Stimulated activated naive CD8-positive, alpha-beta T cell treated with anti-CD3 and anti-CD28 coated beads, Interleukin-15, Interleukin-2, amounts not matched to agents 100 U/mL and 50 U/mL, for 24 hours (primary cell): ENCODE measurements at places on chromosomes 1 and 21.

- no peak for DNase-seq
These were observed 14.8 kb downstream of the BCAR3 start for GRCh38 chr1:93666613-93667384.

GRCh38 chr1:34824817-34825454, 32.1 kb downstream of the GJA4 start:
- DNase-seq = no peak

- no peak for DNase-seq
These were observed 1.9 kb downstream of the S100A10 start for GRCh38 chr1:151991663-151992302.

DNA sequence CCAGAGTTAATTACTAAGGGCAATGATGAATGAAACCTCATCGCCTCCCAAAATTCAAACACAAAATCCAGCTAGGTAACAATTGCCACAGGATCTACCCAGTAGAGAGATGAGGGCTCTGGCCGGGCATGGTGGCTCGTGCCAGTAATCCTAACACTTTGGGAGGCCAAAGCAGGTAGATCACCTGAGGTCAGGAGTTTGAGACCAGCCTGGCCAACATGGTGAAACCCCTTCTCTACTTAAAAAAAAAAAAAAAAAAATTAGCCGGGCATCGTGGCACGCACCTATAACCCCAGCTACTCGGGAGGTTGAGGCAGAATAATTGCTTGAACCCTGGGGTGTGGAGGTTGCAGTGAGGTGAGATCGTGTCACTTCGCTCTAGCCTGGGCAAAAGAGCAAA, 15.8 kb downstream of the CD2 start:
- DNase-seq = peak; percentile 43

DNA sequence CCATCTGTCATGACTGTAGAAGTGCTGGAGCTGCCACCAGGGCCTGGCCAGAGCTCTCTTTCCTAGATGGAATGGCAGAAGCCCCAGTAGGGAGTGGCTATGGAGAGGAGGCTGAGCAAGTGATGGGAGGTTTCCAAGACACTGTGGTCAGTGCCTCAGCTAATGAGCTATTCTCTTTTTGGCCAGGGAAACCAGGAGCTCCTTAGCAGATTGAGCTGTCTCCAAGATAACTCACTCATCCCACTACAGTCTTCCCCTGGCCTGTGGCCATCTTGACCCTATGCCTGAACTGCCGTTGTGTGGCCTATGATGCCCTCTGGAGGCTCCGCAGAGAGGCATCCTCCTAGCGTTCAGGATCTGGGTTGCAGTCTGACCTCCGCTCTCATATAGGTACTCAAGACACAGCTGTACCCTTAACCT, 60.5 kb downstream of the ERI3 start:
- no peak for DNase-seq
